Fibroblast of lung (primary cell): ENCODE measurements at places on chromosomes 2 and 18. TPM values are rescaled to one million over a fixed set of nuclear protein-coding genes. Genes with fewer than 3 reads are reported as not detected.

- no peaks in the 10 kb centered on the region for H3K27me3 ChIP-seq
- DNase-seq: peak; percentile 40
- no peaks in the 10 kb centered on the region for H3K36me3 ChIP-seq
These were observed 15.0 kb downstream of the INPP4A start for GRCh38 chr2:98459496-98460175.

The STRADB gene
- total RNA-seq: 57.8 and 84.7 TPM in 2 replicates

- DNase-seq: no peak
- no peaks in the 10 kb centered on the region for H3K4me1 ChIP-seq
- H3K27ac ChIP-seq: no peak overlapping the region
These were observed 37.1 kb downstream of the MBD2 start for GRCh38 chr18:54187372-54187771.

GRCh38 chr18:70139138-70139537, 66.3 kb downstream of the RTTN start:
- no peaks in the 10 kb centered on the region for H3K36me3 ChIP-seq
- DNase-seq: no peak
- no peaks in the 10 kb centered on the region for H3K27me3 ChIP-seq
- no peak overlapping the region for H3K4me3 ChIP-seq
- peaks cover 3% of the 10 kb centered on the region for H3K4me1 ChIP-seq

The ALK gene
- total RNA-seq: under 0.01 TPM in 2 replicates

DNA sequence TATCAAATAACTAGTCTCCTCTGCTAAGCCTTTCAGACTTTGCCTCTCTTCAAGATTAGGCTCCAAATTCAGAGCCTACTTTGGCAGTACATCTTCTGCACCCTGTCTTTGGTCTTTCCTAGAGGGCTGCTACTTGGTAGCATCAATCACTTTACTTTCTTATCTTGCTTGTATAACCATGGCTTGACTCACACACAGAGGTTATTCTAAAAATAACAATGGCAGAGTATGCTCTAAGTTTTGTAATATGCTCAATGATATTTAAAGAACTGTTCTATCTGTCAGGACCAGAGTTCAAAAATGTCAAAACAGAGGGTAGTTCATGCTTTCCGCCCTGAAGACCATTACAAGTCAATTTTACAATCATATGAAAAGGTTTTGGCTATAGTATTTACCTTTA, 27.7 kb downstream of the THOC1 start:
- H3K4me1 ChIP-seq: no peaks in the 10 kb centered on the region
- no peak overlapping the region for H3K27ac ChIP-seq
- no peaks in the 10 kb centered on the region for H3K36me3 ChIP-seq
- H3K27me3 ChIP-seq: no peaks in the 10 kb centered on the region
- DNase-seq: peak; percentile 38

The CCDC74A gene
- 5.9 and 6.7 TPM in 2 replicates for total RNA-seq

GRCh38 chr2:147511491-147511948, 333.3 kb upstream of the ACVR2A start:
- H3K27me3 ChIP-seq: no peaks in the 10 kb centered on the region
- no peak overlapping the region for H3K27ac ChIP-seq
- peak; percentile 36 for DNase-seq

The MTLN gene
- total RNA-seq: 51.9 and 74.2 TPM in 2 replicates

DNA sequence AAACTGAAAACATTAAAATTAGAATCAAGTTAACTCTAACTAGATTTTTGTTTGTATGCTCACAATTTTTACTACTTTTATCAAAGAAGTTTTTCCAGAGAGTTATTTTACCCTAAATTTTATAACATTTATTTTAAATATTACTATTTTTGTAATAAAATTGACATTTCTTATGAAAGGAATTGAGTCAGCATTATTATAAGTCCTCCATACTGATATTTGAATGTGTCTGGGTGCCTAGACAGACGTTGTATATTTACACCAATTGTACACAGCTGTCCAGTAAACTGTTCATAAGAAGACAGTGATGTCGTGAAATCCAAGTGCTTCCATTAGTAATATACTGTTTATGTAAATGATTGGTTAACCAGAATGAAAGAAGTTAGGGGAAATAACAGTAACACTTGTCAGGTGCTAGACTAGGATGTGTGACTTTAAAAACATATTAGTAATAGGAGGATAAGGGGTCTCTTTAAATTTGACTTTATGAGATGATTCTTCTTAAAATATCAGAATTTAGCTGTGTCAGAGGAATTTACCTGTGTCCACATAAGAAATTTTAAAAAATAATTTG, 73.7 kb downstream of the TANK start:
- no peak overlapping the region for H3K4me3 ChIP-seq
- no peak for DNase-seq
- peaks cover 3% of the 10 kb centered on the region for H3K4me1 ChIP-seq
- H3K27me3 ChIP-seq: no peaks in the 10 kb centered on the region

- DNase-seq: no peak
- no peaks in the 10 kb centered on the region for H3K36me3 ChIP-seq
- no peak overlapping the region for H3K27ac ChIP-seq
- no peak overlapping the region for H3K4me3 ChIP-seq
- H3K4me1 ChIP-seq: no peaks in the 10 kb centered on the region
These were observed 74.8 kb downstream of the CHST9 start for GRCh38 chr18:27110319-27110718.

- H3K27me3 ChIP-seq: peaks cover 73% of the 10 kb centered on the region
- no peak within 1 kb of the TSS for H3K27ac ChIP-seq
- DNase-seq: peak; percentile 6
- no peaks in the 10 kb centered on the region for H3K36me3 ChIP-seq
- peak within 1 kb of the TSS; percentile 4 for H3K4me3 ChIP-seq
These were observed at the start of gene NEUROD1 for GRCh38 chr2:181680055-181680936. NEUROD1 (minus strand) TSS chr2:181680517; CDS start chr2:181678860, 1,657 bp downstream.

The ANKRD29 gene
- total RNA-seq: 4.1 and 6.9 TPM in 2 replicates

The DSG4 gene
- total RNA-seq: not detected in 2 replicates

DNA sequence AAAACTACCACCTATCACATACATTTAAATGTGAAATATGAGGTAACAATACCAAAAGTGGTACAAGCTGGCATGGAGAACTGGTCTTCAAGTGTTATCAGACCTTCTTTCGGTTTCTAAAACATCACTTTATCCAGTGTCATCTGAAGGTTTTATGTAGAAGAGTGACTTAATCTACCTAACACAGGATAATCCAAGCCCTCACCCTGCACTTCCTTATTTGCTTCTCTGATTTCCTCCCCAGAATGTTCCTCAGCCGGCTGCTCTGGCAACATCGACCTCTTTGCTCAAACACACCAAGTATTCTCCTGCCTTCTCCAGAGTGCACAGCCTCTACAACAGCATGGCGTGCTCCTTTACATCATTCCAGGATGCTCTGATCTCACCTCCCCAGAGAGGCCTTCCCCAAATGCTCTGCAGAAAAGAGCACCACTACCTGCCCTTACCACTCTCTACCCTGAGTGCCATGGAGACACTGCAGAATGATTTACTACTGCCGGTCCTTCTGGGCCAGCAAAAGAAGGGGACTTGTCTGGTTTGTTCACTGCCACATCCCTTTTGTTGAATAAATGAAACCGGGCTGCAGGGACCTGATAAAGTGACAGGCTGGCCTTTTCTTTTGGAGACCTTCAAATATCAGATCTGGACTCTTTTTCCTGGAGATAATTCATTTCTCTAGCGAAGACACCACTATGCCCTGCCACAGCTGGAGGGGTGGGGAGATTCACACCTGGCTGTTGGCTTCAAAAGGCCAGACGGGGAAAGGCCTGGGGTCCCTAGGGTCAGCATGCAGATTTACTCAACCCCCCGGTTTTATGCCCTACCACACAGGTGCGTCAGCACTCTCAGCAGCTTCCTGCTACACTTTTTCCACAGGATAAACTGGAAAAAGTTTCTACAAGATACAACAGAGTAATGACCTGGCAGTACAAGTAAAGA, 42.0 kb downstream of the TTR start:
- H3K4me1 ChIP-seq: no peaks in the 10 kb centered on the region
- H3K27me3 ChIP-seq: no peaks in the 10 kb centered on the region
- no peak for DNase-seq
- H3K36me3 ChIP-seq: no peaks in the 10 kb centered on the region
- no peak overlapping the region for H3K27ac ChIP-seq

The FOXI3 gene
- total RNA-seq: not detected in 2 replicates
